SW 1271 (cell line): ENCODE measurements at places on chromosomes 16 and 17.
A peak's percentile ranks its signal among the peaks of the same experiment; 100 is the strongest.

- DNase-seq, result peak; percentile 69
These were observed 11.3 kb downstream of the TAF1C start for GRCh38 chr16:84175350-84176081.

DNA sequence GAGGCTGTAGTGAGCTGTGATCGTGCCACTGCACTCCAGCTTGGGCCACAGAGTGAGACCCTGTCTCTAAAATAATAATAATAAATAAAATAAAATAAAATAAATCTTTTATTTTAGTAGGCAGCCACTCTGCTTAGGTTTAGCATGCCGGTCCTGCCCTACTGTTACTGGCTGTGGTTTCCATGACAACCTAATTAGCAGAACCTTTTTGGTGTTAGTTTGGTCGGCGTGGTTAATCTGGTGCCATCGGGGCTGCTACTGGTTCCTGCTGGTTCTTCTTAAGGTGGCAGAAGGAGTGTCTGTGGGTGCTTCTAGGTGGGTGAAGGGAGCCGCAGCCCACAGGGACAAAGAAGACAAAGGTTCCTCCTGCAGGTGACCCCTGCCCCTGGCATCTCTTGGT, 37.8 kb upstream of the CBX4 start:
- DNase-seq, result no peak

- no peak for DNase-seq
These were observed 81.6 kb downstream of the CCDC182 start for GRCh38 chr17:57663326-57664070.

DNA sequence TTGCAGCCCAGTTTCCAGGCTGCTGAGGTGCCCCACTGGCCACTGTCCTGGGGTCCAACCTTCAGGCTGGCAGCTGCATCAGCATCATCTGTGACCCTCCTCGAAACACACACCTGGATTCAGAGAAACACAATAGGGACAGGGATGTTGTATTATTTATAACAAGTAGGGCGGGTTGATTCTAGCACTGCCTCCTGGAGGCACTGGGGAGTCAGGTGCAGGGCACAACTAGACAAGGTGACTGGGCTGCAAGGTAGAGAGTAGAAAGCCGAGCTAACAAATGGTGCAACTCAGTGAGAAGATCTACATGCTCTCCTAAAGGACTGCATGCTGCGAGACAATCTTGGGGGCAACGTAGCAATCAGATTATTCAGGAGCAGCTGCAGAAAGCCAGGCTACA, 317.3 kb downstream of the SLC39A11 start:
- no peak for DNase-seq
